HS-27A (cell line): ENCODE measurements at places on chromosomes 5 and 9.

DNA sequence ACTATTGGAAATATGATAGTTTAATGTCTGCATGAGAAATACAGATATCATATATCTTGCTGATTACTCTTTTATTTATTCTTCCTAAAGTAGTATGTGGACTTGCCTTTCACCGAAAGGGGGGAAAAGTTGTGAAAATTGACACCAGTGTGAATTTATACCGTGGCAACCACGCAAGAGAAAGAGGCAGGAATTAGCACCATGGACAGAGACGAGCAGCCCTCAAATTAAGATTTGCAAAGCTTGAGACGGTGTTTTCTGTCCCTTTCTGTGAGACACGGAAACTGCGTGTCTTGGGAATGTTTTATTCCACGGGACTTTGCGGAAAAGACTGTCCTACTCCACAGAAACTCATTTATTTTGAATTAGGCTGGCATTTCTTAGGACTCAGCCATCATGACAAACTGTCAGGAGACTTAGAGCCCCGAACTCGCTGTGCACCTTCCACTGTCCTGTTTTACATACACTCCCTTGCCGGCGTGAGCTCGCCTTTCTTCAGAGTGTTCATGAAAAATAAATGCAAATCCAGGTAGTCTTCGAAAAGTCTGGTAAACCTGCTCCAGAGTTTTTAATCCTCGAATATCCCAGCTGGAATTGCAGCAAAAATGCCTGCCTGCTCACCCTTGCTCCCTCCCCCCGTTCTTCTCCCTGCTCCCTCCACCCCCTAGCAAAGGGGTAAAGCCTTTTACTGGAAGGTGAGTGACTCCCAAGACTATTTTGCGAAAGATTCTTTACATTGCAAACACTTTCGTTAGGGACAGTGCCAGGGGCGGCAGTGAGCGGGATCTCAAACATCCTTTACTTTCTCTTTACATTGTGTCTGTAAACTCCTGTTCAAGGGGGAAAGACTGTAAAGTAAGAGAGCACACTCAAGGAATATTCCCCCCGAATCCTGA is 3.8 kb upstream of the ELAVL2 start:
- DNase-seq = no peak

DNA sequence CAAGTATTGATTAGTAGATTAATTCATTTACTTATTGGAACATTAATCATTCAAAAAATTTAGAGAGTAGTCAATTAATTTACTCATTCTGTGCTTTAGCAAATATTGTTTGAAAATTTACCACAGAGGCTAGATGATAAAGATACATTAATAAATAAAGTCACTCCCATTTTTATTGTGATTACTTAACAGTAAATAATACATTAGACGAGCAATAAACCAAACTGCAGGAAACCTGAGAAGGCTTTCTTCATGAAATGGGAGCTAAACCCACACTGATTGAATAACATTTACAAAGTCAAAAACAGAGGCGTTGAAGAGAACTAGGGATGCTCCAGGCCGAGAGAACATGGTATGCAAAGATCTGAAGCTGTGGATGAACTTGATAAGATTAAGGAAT is 38.8 kb upstream of the PRDM9 start:
- no peak for DNase-seq

DNA sequence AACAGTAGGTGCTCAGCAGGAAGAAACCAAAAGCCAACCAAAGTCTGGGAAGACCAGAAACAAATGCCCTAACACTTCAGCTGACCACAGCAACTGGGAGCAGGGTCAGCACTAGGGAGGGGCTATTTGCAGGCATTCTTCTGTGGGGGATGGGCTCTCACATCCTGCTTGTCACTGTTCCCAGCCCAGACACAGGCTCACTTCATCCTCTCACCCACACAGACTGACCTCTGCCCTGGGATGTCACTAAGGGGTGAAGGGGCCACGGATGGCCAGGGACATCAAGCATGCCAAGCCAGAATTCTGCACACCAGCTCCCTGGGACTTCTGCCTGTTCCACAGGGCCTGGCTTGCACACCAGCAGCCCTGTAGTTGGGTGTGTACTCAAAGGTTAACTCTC is 28.7 kb downstream of the GFRA3 start:
- DNase-seq = no peak

- peak; percentile 11 for DNase-seq
Measured at GRCh38 chr9:129111528-129112151, 425 bp downstream of the PTPA start.

- DNase-seq = no peak
Measured at GRCh38 chr5:134444941-134445471, 33.3 kb upstream of the CDKN2AIPNL start.

DNA sequence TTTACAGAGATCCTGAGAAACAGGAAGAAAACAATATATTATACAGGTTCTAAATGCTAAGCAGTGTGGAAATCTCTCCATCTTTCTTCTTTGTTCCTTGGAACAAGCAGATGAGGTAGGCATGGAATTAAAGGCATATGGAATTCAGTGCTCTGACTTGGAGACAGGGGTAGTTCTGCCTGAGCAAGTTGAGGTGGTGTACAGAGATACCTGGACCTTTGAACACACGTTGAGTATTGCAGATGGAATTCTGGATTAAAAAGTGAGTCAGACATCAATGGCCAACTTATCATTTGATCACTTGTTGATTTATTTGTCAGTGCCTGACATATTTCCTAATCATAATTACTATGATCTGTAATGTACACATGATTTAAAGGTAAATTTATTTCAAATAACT is 293.9 kb upstream of the IRX4 start:
- DNase-seq = no peak

DNA sequence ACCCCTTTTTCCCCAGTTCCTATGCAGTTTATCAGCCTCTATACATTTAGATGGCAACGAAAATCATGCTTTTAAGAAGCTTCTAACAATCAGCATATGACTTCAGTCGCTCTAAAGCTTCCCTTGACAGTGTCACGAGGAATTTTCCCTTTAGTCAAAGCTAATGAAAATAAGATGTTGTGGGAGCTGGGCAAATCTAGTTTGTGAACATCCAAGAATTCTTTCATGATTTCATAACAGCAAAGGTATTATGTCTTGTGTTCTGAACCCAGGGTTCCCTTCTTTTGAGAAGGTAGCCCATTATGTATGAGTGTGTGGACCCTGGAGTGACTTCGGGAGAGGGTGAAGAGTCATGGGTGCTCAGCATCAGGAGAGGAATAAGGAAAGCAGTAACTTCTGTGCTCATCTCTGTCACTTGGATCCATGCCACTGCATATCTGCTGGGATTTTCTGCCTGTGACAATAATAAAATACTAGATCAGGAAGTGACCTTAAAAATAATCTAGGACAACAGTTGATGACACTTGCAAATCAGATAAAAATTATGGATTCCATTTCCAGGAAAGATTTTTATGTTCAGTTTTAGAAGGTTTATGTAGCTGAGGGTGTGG is 102.4 kb downstream of the PCSK1 start:
- DNase-seq = no peak

- no peak for DNase-seq
Measured at GRCh38 chr5:66958980-66959641, 237.5 kb downstream of the CD180 start.

- peak; percentile 30 for DNase-seq
Measured at GRCh38 chr9:128203024-128203706, at the start of gene DNM1. DNM1 (plus strand) TSS chr9:128203379; CDS start chr9:128203471, 92 bp downstream.

DNA sequence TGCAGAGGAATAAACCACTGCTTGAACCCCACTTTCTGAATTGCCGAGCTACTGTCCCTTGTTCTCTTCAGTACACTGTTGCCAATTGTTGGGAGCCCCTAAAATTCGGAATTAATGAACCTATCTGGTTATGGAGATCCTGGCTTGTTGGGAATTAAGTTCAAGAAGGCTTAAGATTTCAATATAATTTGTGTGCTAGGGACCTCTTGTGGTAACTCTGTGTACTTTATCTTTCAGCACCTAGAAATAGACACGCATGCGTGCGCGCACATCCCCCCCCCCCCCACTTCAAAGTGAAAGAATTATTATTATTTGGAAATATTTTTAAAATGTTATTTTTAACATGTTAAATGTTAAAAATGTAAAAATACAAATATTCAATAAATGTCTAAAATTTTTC is 53.3 kb upstream of the FAM169A start:
- no peak for DNase-seq

- no peak for DNase-seq
Measured at GRCh38 chr5:17005107-17005828, 69.2 kb upstream of the MYO10 start.

DNA sequence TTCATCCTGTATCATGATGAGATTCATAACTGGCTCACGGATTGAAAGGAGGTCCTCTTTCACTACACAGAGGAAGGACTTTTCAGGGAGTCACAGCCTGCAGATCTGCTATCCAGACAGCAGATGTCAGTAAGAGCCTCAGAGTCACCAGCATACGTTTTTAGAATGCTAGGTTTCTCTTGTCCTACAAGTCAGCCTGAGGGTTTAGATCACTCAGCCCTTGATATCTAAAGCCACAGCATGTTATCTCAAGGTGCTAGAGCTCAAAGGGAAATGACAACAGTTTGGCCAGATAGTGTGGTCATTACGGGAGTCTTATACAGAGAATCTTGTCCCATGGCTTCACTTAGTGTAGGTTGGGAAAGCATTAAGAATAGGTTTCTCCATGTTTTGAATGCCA is 30.9 kb upstream of the SLC46A2 start:
- no peak for DNase-seq

DNA sequence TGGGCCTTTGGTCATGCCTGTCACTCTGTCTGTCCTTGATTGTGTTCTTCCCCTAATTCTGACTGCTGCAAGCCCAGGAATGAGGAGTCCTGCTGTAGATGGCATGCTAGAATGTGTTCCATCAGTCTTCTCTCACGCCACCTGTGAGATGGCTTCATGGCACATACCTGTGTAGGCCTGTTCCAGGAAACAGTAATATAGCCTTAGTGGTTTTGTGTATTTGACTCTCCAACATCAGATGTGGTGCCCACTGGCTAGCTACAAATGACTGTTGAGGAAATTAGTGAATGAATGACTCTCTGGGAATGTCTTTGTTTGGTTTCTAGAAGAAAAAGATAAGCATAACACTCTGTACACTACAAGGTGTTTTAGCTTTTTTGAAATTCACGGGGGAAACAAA is 367.5 kb downstream of the KDM4C start:
- DNase-seq = no peak

GRCh38 chr9:127116088-127116726 is 6.2 kb downstream of the ANGPTL2 start:
- no peak for DNase-seq

DNA sequence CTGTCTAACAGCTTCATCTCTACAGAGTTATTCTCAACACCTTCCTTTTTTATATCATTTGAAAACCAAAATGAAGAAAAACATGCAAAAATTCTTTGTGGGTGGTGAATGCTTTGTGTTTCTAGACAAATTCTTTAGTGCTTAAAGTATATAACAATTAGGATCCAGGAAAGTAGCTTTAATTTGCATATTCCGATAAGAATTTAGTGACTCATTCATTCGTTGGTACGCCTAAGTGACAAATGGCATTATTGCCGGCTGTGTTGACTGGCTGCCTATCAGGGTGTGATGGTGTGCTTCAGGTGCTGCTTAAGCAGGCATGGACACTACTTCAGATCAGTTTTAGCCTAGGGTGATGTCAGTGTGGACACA is 35.2 kb downstream of the LMNB1 start:
- DNase-seq = no peak

DNA sequence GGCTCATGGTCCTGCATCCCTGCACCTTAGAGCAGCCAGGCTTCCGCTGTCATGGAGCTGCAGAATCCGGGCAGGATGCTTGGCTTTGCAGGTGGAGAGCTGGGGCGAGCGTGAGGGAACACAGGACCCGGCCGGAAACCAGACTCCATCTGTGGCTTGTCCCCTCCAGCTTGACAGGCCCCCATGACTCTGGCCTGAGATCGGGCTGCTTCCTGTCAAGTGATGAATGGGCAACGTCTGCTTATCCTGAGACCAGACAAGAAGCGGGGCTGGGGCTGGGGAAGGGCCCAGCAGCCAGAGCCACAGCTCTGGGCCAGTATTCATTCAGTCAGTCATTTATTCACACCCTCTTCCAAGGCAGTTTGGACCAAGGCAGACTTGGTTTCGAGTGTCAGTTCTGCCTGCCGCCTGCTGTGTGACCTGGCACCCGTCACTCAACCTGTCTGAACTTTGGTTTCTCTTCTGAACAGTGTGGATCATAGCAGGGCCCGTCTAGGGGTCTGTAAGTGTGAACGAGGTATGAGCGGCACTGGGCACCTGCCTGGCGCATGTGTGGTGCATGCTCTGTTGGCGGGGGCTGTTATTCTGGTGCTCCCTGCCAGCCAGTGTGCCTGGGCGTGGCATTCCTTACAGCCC is 37.5 kb downstream of the NEK6 start:
- DNase-seq = no peak

- DNase-seq = no peak
Measured at GRCh38 chr9:101739311-101739710, 864 bp upstream of the GRIN3A start.

DNA sequence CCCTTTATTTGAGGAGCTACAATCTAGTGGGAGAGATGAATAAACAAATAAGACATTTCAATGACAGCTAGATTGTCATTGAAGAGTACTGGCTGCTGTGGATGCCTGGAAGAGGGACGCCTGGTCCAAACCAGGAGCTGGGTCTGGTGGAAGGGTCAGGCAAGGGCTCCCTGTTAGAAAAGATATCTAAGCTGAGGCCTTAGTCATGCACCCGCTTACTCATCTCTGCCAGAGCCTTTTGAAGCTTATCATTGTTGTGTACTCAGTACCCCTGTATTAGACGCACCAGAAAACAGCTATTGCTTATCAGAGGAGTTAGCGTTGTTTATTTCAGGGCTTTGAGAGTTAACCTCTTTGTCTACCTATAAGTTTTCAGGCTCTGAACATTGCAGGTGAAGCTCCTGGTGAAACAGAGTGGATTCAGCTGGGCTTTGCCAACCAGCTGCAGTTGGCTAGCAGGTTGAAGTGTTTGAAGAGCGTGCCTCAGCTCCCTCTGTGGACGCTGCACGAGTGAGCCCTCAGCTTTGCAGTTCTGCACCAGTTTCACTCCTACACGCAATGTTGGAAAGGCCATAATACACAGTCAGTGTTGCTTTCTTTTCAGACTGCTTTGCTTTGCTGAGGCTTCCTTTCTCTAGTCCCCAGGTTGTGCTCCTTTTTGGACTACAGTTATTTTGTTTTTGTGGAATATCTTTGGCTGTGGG is 5.6 kb upstream of the GPR151 start:
- DNase-seq = no peak

DNA sequence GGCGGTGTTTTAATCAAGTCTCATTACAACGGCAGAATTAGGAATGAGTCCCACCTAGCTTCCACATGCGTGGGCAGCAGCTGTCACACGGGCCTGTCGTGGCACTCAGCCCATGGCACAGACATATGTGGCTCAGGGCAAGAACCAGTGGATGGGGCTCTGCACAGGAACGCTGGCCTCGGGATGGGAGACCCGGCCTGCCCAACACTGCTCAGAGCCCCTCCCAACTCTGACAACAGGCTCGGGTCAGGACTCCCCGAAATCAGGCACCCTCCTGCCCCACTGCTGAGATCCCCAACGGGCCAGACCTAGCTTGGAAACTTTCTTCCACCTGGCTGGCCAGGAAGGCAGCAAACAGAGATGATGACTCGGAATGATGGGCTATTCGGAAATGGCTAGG is 4.9 kb upstream of the SURF6 start:
- DNase-seq = no peak
